Central memory CD4-positive, alpha-beta T cell (primary cell): ENCODE measurements at places on chromosomes 6 and 20.

- DNase-seq, result no peak
Observed at GRCh38 chr6:150028799-150029198, 3.5 kb upstream of the RAET1L start.

- DNase-seq, result no peak
Observed at GRCh38 chr6:124795643-124796463, 166.4 kb upstream of the RNF217 start.

DNA sequence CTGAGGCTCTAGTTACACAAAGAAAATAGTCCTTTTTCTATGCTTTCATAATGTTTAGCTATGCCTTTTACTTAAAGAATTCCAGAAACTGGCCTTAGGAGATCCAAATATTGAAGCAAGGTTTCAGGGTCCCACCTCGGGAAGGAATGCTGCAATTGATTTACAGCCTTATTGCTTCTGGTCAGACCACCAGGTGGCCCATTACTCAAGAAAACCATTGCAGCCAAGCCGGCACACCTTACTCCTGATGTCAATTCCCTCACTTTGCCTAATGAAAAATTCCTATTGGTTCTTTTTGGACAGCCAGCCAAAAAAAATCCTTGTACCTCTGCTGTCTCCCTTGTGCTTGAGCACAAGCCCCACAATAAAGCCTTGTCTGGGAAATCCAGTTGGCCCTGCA is 173.9 kb downstream of the LMBRD1 start:
- DNase-seq, result no peak

DNA sequence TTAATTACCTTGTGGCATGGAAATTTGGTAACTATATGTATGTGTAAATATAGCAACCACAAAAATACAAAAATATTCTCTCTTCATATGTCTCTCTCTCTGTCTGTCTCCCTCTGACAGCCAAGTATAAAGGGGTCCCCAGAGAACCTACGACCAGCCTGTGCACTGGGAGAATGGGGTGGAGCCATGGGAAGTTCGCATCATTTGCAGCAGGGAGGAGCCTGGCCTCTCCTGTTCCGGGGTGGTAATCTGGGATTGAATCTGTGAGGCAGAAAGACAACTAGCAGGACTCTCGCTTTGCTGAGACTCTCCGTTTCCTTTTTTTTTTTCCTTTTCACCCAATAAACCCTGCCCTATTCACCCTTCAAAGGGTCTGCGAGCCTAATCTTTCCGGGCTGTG is 1109.1 kb downstream of the HACE1 start:
- DNase-seq, result no peak

GRCh38 chr6:14647357-14647756 is 529.8 kb downstream of the CD83 start:
- DNase-seq, result no peak

- DNase-seq, result no peak
Observed at GRCh38 chr20:39263076-39263475, 300.9 kb downstream of the DHX35 start.

- DNase-seq, result no peak
Observed at GRCh38 chr6:158344534-158344933, 32.3 kb downstream of the TULP4 start.

- DNase-seq, result no peak
Observed at GRCh38 chr6:67642582-67642981, 992.5 kb upstream of the ADGRB3 start.

- DNase-seq, result no peak
Observed at GRCh38 chr20:6882561-6883291, 115.2 kb downstream of the BMP2 start.

DNA sequence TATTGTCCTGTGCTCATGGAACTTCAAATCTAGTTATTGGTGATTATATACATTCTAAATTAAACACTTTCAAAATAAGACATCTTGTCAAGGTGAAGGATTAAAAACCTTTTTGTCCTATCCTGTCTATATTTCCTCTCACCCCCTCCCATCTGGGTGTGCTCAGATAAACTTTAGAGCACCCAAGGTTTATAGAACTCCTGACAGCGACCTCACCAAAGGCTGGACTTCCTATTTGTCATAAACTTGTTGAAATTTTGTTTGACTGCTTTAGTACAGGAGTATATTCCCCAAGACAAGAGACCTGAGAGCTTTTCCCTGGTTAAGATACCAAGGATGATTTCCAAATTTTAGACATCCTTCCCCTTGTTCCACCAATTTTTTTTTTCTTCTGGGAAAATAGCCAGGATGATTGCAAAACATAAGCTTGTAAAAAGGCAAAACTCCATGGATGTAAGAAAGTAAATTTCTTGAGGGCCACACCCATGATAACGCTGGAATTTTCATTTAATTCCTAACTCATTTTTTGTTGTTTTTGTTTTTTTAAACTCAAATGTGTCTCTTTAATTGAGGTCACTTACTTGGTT is 33.0 kb downstream of the CARMIL1 start:
- DNase-seq, result no peak

GRCh38 chr6:135008072-135008940 is 46.3 kb downstream of the HBS1L start:
- no peak for DNase-seq
